ENCODE measurements at places on chromosomes 7 and 10. TPM values are rescaled to one million over a fixed set of nuclear protein-coding genes. Genes with fewer than 3 reads are reported as not detected.

DNA sequence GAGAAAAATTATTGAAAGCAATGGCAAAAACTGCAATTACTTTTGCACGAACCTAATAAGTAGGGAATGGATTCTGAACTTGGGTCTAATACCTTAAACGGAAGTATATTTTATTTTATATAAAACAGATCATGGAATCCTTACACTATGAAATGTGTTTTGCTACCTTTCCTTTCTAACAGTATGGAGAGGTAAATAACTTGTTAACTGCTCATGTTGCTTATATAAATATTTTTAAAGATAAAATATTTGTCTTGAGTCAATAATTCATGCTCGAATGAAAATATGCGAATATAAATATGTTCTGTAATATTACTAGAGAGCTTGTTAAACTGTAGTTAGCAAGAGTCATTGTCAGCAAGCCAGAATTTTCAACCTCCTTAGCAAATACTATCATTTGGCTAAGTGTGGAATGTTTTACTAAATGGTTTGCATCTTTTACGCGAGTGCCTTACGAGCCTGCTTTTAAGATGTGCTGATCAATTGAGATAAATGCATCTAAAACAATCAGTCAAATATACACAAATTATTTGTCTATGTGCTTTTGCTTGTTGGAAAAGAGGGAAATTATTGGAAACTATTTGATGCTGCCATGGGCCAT, 5.9 kb downstream of the GNAT3 start:
- DNase-seq = no peak

DNA sequence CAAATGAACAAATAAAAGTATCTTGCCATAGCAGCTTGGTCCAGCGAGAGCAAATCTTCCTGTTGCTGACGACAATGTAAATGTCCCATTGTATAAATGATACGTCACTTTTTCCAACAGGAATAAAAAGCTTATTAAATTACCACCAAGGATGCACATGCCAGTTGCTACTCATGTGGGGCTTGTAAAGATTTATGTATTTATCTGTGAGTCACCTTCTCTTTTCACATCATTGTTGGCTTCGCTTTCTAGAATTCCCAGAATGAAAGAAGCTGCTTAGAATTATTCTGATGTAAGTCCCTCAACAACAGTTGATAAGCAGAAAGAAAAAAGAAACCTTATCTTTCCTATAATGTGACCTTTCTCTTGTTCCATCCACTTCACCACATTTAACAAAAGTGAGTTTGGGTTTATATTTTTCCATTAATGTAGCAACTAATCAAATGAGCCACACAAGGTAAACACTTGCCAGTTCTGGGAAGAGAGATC, 22.4 kb downstream of the DNAJC12 start:
- DNase-seq = no peak

- DNase-seq = no peak
Measured at GRCh38 chr7:886626-887487, 10.5 kb downstream of the GET4 start.

Gene VAX1
- total RNA-seq = not detected

Data from GM23338 (cell line).